ENCODE measurements at places on chromosomes 4 and X. TPM values are rescaled to one million over a fixed set of nuclear protein-coding genes. Genes with fewer than 3 reads are reported as not detected.

Gene EGF
- 2.1 TPM for polyA plus RNA-seq

Gene GPR119
- not detected for polyA plus RNA-seq

Gene MAGEA10
- not detected for polyA plus RNA-seq

Gene USP46
- 36.5 TPM for polyA plus RNA-seq

Gene MAGEB10
- not detected for polyA plus RNA-seq

Gene SPANXN4
- polyA plus RNA-seq = not detected

Gene PPARGC1A
- 14.2 TPM for polyA plus RNA-seq

Gene BMP2K
- polyA plus RNA-seq = 26.2 TPM

Gene SMARCA1
- polyA plus RNA-seq = 50.0 TPM

Gene ZFP92
- polyA plus RNA-seq = 2.7 TPM

Gene ADGRG4
- 0.03 TPM for polyA plus RNA-seq

Gene FAT4
- polyA plus RNA-seq = 14.3 TPM

Gene MEPE
- polyA plus RNA-seq = 0.21 TPM

Gene NUDT10
- 29.5 TPM for polyA plus RNA-seq

Gene OTC
- 0.21 TPM for polyA plus RNA-seq

Gene PABPC5
- polyA plus RNA-seq = 10.9 TPM

Gene RTL5
- polyA plus RNA-seq = 31.2 TPM

Gene TMEM175
- 70.9 TPM for polyA plus RNA-seq

Gene FGFBP2
- 0.44 TPM for polyA plus RNA-seq

Gene TMEM156
- polyA plus RNA-seq = 0.83 TPM

Gene TBX22
- 0.24 TPM for polyA plus RNA-seq

Gene VEGFD
- 0.33 TPM for polyA plus RNA-seq

Gene IQCM
- not detected for polyA plus RNA-seq

Gene CLDN34
- polyA plus RNA-seq = 0.53 TPM

Gene CENPVL1
- 7.7 TPM for polyA plus RNA-seq

Gene NDUFC1
- polyA plus RNA-seq = 92.6 TPM

Gene COX7B2
- polyA plus RNA-seq = not detected

Gene NMU
- 10.3 TPM for polyA plus RNA-seq

Gene CFI
- polyA plus RNA-seq = 24.9 TPM

Gene PRKX
- polyA plus RNA-seq = 10.9 TPM

Gene ACSL4
- 44.8 TPM for polyA plus RNA-seq

Gene ZMYM3
- polyA plus RNA-seq = 49.4 TPM
